ENCODE measurements at places on chromosomes 4 and X.
A peak's percentile ranks its signal among the peaks of the same experiment; 100 is the strongest.

DNA sequence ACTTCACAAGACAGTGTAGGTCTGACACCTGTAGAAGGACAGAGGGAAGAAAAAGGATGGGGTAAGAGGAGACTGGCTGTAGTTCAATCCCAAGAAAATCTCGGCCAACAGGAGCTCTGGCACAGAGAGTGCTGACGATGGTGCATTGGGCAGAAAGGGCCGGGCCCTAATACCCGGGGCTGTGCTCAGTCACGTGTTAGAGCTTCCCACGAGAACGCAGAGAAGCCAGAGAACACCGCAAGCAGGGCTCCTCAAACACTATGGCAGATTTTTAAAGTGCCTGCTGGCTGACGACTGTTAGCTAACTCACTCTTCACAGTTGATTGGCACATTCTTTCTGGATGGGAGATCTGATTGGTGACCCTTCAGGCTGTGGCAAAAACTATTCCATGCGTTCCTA lies 35.5 kb downstream of the EREG start:
- no peaks in the 10 kb centered on the region for H3K36me3 ChIP-seq
- H3K4me3 ChIP-seq, result no peak overlapping the region
- DNase-seq, result no peak
- no peaks in the 10 kb centered on the region for H3K27me3 ChIP-seq

- no peak overlapping the region for H3K4me3 ChIP-seq
- no peak for DNase-seq
- H3K36me3 ChIP-seq, result no peaks in the 10 kb centered on the region
- no peaks in the 10 kb centered on the region for H3K4me1 ChIP-seq
- no peak overlapping the region for H3K27ac ChIP-seq
Observed at GRCh38 chr4:126838941-126839679, 793.6 kb upstream of the INTU start.

DNA sequence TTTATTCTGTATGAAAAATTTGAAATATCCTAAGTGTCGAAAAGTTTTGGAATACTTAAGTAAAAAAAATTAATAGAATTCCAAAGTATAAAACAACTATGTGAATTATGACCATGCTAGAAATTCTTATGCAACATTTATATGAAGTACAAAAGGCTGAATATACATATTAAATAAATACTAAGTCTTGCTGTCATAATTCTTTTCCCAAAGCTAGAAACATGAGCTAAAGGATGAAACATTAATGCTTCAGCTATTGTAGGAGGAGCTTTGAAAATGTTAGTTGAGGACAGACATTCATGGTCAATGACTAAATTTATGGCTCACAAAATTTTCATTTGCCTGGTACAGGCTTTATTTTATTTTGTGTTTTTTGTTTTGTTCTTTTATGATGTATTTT lies 207.3 kb downstream of the GABRB1 start:
- DNase-seq, result no peak
- no peak overlapping the region for H3K27ac ChIP-seq
- no peaks in the 10 kb centered on the region for H3K4me1 ChIP-seq
- no peaks in the 10 kb centered on the region for H3K36me3 ChIP-seq
- H3K27me3 ChIP-seq, result no peaks in the 10 kb centered on the region

- no peak overlapping the region for H3K4me3 ChIP-seq
- H3K36me3 ChIP-seq, result no peaks in the 10 kb centered on the region
- H3K27me3 ChIP-seq, result no peaks in the 10 kb centered on the region
- no peak for DNase-seq
- no peaks in the 10 kb centered on the region for H3K4me1 ChIP-seq
Observed at GRCh38 chrX:29229802-29230201, 642.6 kb downstream of the IL1RAPL1 start.

- no peaks in the 10 kb centered on the region for H3K36me3 ChIP-seq
- no peaks in the 10 kb centered on the region for H3K27me3 ChIP-seq
- H3K4me1 ChIP-seq, result peaks cover 85% of the 10 kb centered on the region
- no peak overlapping the region for H3K4me3 ChIP-seq
- peak overlapping the region; percentile 13 for H3K27ac ChIP-seq
Observed at GRCh38 chr4:41432881-41433280, 105.1 kb upstream of the LIMCH1 start.

DNA sequence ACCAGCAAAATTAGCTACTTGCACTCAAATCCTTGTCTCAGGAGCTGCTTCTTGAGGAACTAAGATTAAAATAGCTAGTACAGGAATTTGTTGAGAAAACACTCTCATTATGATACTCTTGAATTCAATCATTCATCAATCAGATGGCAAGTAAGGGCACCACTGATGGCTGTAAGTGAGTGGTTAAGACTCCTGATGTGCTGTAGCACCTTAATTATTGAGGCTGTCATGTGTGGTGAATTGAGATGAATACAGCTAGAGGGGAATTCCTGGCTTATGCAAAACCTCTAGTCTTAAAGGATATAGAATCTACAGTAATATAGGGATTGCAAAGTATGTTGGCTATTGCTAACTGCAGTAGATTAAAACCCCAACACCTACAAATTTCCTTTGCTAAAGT lies 509.1 kb downstream of the IQCM start:
- H3K27me3 ChIP-seq, result no peaks in the 10 kb centered on the region
- H3K4me1 ChIP-seq, result no peaks in the 10 kb centered on the region
- DNase-seq, result no peak
- no peaks in the 10 kb centered on the region for H3K36me3 ChIP-seq
- no peak overlapping the region for H3K27ac ChIP-seq
- H3K4me3 ChIP-seq, result no peak overlapping the region

DNA sequence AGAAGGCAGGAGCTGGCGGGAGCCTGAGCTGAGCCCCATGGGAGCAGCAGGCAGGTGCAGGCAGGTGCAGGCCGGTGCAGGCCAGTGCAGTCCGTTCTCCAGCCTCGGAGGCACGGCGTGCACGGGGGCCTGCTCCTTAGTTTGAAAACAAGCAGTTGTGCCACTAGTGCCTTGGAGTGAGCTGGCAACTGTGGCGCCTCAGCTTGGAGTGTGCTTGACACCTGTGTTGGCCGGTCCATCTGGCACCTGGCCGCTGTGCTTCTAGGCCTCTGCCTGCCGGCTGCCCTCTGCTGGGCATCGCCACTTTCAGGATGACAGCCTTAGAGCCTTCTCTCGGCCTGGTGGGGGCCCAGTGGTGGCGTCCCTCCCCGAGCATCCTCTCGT lies 47.9 kb downstream of the RGS12 start:
- no peak overlapping the region for H3K27ac ChIP-seq
- H3K4me1 ChIP-seq, result peaks cover 11% of the 10 kb centered on the region
- H3K4me3 ChIP-seq, result no peak overlapping the region
- no peak for DNase-seq
- no peaks in the 10 kb centered on the region for H3K27me3 ChIP-seq

DNA sequence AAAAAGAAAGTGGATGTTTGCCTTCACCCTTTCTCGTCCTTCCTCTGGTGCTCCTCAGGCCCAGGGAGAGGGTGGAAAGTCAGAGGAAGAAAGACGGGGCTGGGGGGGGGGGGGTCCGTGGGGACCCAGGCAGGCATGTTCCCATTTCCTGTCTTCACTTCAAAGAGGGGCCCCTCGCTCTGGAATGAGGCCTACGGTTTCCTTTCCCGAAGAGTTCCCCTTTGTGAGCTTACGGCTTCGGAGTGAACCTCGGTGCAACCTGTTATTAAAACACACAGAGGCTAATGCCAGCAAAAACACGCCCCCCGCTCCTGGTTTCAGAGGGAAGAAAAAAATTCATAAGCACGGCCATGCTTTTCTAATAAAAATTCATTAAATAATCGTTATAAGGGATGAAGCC lies 40.1 kb downstream of the SHOX start:
- no peak for DNase-seq
- H3K27me3 ChIP-seq, result no peaks in the 10 kb centered on the region
- no peaks in the 10 kb centered on the region for H3K36me3 ChIP-seq
- H3K4me1 ChIP-seq, result no peaks in the 10 kb centered on the region
- H3K4me3 ChIP-seq, result no peak overlapping the region
- no peak overlapping the region for H3K27ac ChIP-seq

DNA sequence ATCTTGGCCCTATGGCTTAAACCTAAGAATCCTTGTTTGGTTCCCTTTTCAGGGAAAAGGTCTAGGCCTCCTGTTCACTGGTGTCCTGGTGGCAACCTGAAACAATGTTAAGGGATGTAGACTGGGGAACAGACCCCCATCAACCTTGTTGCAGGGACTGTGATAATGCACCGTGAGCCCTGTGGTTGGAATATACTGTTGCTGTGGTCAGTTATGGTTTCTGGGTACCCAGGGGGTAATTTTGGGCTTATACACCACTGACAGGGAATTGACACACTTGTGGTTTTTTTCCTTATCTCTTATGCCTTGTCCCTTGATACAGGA lies 64.0 kb upstream of the WDR1 start:
- no peak overlapping the region for H3K27ac ChIP-seq
- peaks cover 9% of the 10 kb centered on the region for H3K4me1 ChIP-seq
- no peaks in the 10 kb centered on the region for H3K36me3 ChIP-seq

DNA sequence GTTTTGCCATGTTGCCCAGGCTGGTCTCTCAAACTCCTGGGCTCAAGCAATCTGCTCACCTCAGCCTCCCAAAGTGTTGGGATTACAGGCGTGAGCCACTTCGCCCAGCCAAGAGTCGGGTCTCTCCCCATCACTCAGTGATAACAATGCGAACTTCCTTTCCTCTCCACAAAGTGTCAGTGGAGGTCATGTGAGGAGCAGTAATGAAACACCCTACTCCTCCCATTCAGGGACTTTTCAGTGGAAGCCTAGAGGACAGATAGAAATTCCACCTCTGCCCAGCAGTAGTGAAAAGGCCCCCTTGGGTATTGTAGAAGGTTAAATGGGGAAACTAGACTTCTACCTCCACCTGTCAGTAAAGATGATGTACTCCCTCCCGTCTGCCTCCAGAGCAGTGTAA lies 141.9 kb upstream of the STK26 start:
- H3K27ac ChIP-seq, result no peak overlapping the region
- H3K4me1 ChIP-seq, result no peaks in the 10 kb centered on the region
- DNase-seq, result no peak
- no peaks in the 10 kb centered on the region for H3K36me3 ChIP-seq
- no peak overlapping the region for H3K4me3 ChIP-seq
- peaks cover 42% of the 10 kb centered on the region for H3K27me3 ChIP-seq

DNA sequence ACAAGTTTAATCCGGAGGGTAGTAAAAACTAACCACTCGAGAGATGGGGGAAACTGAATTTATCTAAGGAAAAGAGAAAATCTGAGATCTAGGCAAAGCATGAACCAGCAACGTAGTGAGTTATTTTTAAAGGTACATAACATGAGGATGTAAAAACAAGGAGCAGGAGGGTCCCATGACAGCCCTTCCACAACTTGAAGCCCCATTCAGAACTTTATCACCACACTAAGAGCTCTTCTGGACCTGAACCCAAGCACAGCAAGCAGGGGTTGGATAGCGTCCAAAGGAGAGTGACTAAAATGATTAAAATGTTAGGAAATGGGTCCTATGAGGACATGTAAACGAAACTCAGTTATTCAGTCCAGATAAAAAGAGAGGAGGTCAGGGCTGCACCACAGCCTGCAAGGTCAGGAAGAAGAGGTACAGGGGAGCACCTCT lies 16.2 kb downstream of the SH3RF1 start:
- no peaks in the 10 kb centered on the region for H3K36me3 ChIP-seq
- H3K27ac ChIP-seq, result no peak overlapping the region
- DNase-seq, result peak; percentile 35
- H3K4me1 ChIP-seq, result peaks cover 81% of the 10 kb centered on the region

DNA sequence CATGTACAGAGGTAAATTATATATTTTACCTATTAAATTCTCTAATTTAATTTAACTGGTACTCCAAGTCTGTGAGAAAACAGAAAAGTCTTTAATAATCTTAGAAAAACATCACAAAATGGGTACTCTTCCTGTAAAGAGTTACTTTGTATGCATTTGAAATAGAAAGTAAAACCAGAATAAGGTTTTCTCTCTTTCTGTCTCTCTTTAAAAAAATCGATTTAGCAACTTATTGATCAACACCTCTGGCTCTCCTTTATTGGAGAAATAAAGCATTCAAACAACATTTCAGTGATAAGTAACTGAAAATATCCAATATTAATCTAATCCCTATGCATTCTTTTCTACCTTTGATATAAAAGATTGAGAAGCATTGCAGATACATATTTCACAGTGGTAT lies 27.4 kb downstream of the ATOH1 start:
- no peaks in the 10 kb centered on the region for H3K36me3 ChIP-seq
- no peaks in the 10 kb centered on the region for H3K4me1 ChIP-seq
- DNase-seq, result no peak
- no peaks in the 10 kb centered on the region for H3K27me3 ChIP-seq
- no peak overlapping the region for H3K4me3 ChIP-seq
- H3K27ac ChIP-seq, result no peak overlapping the region

DNA sequence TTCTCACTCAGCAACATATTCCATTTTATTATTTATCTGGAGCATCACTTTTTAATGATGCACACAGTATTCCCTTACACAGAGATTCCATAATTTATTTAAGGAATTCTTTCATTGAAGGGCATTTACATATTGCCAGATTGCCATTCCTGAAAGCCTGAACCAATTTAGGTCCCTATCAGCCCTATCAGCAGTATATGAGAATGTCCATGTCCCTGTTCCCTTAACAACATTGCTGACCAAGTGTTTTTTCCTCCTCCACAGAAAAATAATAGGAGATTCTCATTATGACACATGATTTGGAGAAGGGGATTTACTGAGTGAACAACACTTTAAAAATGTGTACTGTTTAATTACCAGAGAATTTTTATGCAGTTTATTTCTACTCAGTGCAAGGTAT lies 90.1 kb upstream of the PHOX2B start:
- no peaks in the 10 kb centered on the region for H3K36me3 ChIP-seq
- no peaks in the 10 kb centered on the region for H3K27me3 ChIP-seq
- H3K4me3 ChIP-seq, result no peak overlapping the region

DNA sequence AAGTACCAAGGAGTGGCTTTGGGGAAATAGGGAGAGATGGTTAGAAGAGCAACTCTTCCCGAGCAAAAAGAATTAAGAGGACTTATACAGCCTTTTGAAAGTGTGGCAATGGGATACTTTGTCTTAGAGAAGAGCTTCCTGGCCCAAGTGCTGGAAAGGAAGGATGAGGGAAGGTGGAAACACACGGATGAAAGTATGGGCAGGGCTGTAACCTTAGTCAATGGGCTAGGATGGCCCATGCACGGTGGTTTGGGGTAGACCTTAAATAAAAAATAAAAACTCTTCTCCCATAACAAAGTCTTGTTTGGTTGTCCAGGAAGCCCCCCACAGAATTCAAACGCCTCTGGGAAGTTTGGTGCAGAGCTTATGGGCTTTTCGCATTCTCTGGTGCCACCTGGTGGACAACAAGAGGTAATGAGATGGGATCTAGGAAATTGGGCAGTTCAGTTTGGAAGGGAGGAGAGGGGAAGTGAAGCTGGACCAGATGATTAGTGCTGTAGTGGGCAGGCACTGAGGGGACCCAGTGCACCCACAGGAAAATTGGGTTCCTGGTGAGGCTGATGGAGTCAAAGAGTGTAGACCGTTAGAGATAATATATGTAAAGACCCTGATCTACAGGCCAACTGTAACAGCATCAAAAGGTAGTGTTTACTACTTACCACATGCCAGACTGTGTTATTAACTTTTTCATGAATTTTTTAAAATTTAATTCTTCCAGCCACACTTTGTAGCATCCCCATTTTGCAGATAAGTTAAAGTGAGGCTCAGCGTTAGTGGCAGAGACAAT lies 13.8 kb upstream of the ENOX2 start:
- H3K27ac ChIP-seq, result no peak overlapping the region
- no peaks in the 10 kb centered on the region for H3K27me3 ChIP-seq
- no peaks in the 10 kb centered on the region for H3K36me3 ChIP-seq
- H3K4me1 ChIP-seq, result no peaks in the 10 kb centered on the region
